Muscle of arm (tissue), 14 donors: ENCODE measurements at places on chromosomes 16 and 17. TPM values are rescaled to one million over a fixed set of nuclear protein-coding genes. Genes with fewer than 3 reads are reported as not detected.

DNA sequence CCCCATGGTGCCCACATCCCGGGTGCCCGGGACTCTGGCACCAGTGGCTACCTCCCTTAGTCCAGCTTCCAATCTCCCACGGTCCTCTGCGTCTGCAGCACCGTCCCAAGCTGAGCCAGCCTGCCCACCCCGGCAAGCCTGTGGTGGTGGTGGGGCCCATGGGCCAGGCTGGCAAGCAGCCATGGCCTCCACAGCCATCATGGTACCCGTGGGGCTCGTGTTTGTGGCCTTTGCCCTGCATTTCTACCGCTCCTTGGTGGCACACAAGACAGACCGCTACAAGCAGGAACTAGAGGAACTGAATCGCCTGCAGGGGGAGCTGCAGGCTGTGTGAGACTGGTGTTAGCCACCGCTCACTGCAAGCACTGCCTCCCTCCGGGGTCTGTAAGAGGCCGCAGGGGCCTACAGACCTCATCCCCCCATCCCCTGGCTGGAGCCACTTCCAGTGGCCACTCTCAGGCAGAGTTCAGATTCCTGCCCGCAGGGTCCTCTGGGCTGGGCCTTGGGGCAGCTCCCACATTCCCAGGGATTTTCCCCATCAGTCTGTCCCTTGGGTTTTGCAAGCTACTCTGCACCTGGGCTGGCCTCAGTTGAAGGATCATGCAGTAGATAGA is 3.9 kb upstream of the SETD1A start:
- peak; percentile 76 for DNase-seq

DNA sequence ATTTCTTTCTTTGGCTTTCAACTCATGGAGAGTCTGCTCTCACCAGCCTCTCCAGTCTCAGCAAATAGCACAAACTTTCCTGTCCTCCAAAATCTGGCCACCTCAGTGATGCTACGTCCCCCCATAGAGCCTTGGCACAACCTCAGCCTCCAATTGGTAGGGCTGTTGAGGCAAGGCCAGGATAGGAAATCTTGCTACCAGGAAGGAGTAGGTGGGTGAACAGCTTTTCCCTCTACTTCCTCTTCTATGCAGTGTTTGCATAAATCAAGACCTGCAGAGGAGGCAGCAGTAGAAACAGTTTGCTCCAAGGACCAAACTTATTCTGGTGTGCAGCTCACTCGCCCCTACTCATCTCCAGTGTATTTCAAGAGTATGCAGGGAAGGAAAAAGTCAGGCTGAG is 701 bp upstream of the DPEP2 start:
- DNase-seq: no peak

DNA sequence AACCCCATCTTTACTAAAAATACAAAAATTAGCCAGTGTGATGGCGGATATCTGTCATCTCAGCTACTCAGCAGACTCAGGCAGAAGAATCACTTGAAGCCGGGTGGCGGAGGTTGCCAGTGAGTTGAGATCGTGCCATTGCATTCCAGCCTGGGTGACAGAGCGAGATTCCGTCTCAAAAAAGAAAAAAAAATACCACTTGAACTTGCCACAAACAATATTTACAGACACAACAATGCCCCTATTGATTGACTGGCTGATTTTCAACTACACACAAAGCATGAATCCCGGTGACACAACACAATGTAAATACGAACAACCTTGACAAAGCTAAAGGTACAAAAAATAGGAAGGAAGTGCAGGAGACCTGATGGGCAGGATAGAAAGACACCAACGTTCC is 49.3 kb downstream of the NXN start:
- no peak for DNase-seq

GRCh38 chr16:58481931-58482330 is 18.0 kb upstream of the NDRG4 start:
- no peak for DNase-seq

- DNase-seq: no peak
Measured at GRCh38 chr16:87273471-87274030, 43.6 kb downstream of the C16orf95 start.

- no peak for DNase-seq
Measured at GRCh38 chr16:80940069-80940856, 66.4 kb downstream of the CMC2 start.

DNA sequence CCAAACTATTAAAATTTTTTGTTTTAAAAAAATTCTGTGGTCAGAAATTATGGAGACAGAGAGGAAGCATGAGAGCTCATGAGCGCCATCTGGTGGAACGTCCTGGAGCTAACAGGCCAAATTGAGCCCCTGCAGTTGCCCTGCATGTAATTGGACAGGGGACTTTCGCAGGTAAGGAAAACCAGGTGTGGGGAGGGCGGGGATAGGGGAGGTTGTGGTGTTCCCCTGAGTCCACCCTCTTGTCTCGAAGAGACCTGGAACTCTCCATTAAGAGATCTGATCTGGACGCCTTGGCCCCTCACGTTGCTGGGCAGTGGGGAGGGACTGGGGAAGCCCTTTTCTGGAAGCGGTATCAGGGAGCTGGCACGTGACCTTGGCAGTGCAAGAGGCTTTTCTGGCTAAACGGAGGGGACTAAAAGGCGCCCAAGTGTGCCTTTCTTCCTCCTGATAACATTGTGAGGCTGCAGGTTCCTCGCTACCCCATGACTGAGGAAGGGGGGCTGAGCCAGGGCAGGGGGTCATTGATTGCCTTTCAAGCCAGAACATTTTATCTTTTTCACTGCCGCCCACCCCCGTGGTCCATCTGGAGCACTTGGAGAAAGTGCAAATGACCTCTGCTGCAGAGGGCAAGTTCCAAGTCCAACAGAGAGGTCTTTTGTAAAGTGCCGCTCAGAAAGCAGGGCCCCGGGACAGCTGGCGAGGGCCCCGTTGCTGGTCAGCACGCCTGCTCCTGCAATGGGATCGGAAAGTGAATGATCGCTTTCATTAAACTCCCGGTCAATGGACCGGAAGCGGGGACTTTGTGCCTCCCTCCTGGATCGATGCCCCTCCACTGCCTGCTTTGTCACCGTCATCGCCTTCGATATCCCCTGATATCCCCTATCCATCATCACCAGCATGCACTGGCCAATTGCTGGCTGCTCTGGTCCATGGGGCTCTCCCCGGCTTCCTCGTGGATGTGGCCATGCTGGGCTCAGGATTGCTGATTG is 18.4 kb downstream of the PDILT start:
- DNase-seq: peak; percentile 48

GRCh38 chr16:31328322-31329052 is 26.5 kb upstream of the ITGAX start:
- no peak for DNase-seq

- no peak for DNase-seq
Measured at GRCh38 chr17:58279736-58280479, 827 bp downstream of the MPO start.

DNA sequence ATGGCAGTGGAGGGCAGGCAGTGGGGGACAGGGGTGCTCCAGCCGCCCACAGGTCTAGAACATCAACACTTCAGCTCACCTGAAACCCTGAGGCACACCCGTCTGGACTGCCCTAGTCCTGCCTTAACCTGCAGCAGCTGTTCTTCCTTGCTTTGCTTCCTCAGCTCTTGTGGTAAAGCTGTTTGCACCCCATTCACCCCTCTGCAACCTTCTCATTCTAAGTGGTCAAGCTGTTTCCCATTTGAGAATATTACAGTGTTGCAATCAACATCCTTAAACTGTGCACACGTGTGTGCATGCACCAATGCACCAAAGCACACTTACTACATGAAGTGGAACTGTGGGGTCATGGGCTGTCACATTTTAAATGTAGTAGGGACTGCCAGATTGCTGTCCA is 32.4 kb downstream of the SCNN1B start:
- no peak for DNase-seq

DNA sequence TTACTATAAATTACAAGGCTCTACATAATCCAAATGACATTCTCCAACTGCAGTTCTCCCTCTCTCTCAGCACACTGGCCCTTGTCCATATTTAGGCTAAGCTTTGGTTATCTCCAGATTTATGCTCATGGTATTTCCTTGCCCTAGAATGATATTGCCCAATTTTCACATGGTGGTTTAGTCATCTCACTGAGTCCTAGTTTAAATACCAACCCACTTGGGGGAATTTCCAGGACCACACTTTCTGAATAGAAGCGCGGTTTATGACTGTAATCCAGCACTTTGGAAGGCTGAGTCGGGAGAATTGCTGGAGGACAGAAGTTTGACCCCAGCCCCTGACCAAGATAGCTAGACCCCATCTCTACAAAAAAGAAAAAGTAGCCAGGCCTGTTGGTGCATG is 280.1 kb upstream of the MON1B start:
- DNase-seq: no peak

GRCh38 chr16:56911771-56912571 is 20.0 kb upstream of the HERPUD1 start:
- no peak for DNase-seq

DNA sequence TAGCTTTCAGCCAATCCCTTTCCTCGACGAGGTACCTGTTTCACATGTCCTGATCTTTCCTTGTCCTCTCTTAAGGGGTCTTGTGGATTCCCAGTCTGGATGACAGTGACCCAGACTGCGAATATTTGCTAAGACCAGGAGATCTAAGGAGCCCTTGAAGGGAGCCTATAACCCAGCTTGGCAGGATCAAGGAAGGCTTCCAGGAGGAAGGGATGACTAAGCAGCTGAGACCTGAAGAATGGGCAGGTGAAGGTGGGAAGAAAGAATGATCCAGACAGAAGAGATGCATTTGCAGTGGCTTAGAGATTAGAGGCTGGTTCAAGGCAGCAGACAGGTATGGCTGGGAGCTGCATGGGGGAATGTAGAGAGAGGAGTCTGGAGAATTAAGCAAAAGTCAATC is 1.9 kb upstream of the PDK2 start:
- DNase-seq: no peak

DNA sequence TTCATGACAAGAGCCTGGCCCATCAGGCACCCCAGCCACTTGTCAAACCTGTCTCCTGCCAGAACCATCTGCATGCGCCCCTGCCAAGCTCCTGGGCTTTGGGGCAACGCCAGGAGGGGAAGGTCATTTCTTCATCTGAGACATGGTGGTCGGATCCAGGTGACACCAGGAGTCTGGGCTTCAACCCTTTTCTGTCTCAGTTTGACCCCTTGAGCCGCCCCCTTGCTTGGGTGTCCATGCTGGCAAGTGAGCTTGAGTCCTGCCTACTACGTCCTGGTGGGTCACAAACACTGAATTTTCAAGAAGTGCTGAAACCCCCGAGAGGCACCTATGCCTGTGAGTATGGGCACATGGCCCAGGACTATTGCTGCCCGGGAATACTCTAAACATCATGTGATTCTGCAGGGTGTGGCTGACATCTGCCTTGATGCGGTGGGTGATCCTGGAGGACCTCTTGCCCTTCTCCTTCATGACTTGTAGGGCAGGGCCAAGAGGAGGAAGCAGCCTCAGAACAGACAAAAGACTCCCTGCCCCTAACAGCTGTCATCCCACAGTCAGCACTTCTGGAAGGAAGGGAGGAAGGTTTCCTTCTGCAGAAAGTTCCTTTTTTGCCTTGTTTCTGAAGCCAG is 43.4 kb downstream of the TNFRSF13B start:
- no peak for DNase-seq

- no peak for DNase-seq
Measured at GRCh38 chr17:72151565-72152386, 31.0 kb downstream of the SOX9 start.

- no peak for DNase-seq
Measured at GRCh38 chr17:32859857-32860525, 16.9 kb downstream of the MYO1D start.

DNA sequence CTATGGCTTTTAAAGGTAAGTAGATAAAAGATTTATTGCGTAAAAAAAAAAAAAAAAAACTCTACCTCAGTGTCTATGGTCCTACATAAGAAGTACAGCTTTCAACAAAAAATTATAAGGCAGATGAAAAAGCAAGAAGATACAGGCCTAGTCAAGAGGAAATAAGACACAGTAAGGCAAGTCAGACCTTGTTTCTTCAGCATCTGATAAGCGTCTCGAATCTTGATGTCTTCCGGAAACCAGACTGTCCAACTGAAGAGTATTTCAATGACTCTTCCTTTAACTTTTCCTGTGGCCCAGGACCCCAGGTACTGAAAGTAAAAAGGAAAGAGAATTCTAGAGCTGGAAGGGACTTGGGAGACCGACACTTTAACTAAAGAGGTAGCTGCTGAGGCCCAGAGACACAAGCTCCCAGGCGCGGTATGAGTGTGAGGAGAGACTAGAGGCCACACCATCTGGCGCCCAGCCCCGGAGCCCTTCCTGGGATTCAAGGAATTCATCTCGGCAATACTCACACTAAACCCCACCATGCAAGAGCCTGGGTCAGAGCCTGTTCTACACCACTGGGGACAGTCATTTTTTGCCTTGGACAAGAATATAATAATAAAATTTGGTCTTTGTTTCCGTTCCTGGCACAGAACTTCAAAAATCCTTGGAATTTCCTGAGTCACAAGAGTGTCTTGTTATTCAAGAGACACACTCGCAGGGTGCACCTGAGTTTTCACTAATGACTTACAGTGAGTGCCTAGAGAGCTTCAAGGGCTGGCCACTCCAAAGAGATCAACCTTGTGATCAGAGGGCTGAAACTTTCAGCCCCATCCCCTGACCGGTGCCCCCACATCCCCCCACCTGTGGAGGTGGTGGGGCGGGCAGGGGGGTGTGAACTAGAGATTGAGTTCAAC is 18.6 kb downstream of the GGA2 start:
- DNase-seq: no peak

DNA sequence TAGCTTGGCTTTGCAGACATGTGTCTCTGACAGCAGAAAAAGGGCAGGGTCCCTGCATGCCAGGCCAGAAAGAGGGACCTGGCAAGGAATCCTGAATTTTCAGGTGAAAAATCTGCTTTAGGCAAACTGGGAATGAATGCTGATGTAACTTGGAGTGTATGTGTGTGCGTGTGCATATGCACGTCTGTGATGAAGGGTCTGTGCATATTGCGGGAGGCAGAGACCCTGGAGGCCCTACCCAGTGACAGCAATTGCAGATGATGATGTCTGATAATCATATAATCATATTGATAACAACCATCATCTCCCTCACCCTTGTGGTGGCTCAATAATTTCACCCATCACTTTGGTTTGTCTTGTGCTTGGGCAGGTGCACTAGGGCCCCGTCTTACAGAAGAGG is 80.7 kb upstream of the SDK2 start:
- no peak for DNase-seq

The BICDL2 gene
- not detected for polyA plus RNA-seq

The TOM1L1 gene
- polyA plus RNA-seq: 6.3 TPM

The CA10 gene
- polyA plus RNA-seq: 7.3 TPM

The TEKT1 gene
- 0.40 TPM for polyA plus RNA-seq

The CCDC78 gene
- polyA plus RNA-seq: 0.60 TPM

The GRIN2A gene
- not detected for polyA plus RNA-seq

The ANKS4B gene
- 0.04 TPM for polyA plus RNA-seq

The C16orf92 gene
- not detected for polyA plus RNA-seq

The GNGT2 gene
- polyA plus RNA-seq: 2.0 TPM
